Motor neuron (in vitro differentiated cells): ENCODE measurements at places on chromosomes 12 and 14. TPM values are rescaled to one million over a fixed set of nuclear protein-coding genes. Genes with fewer than 3 reads are reported as not detected.
A peak's percentile ranks its signal among the peaks of the same experiment; 100 is the strongest.

JAG2 gene
- 8.5 and 9.8 TPM in 2 replicates for total RNA-seq

DNA sequence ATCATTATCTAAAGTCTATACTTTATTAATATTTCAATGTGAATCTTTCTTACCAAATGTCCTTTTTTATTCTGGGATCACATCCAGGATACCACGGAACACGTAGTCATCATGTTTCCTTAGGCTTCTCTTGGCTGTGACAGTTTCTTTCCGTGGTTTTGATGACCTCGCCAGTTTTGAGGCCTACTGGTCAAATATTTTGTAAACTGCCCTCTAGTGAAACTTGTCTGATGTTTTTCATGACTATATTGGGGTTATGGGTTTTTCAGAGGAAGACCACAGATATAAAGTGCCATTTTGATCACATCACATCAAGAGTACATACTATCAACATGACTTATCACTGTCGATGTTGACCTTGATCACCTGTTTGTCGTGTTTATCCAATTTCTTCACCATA is 14.1 kb upstream of the SERPINA6 start:
- no peak for ATAC-seq

DNA sequence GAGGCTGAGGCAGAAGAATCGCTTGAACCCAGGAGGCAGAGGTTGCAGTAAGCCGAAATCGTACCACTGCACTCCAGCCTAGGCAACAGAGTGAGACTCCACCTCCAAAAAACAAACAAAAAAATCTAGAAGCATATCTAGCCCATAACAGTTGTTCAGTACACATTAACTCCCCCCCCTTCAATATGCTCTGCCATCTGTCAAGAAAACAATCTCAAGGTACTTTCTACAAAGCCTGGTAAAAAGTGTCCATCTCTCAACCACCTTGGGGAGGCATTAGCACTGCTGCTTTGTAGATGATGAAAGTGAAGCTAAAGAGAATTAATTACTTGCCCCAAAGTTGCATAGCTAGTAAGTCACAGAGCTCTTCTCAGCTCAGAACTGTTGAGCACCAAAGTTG is 24.9 kb downstream of the LGALS3 start:
- no peak for ATAC-seq

DNA sequence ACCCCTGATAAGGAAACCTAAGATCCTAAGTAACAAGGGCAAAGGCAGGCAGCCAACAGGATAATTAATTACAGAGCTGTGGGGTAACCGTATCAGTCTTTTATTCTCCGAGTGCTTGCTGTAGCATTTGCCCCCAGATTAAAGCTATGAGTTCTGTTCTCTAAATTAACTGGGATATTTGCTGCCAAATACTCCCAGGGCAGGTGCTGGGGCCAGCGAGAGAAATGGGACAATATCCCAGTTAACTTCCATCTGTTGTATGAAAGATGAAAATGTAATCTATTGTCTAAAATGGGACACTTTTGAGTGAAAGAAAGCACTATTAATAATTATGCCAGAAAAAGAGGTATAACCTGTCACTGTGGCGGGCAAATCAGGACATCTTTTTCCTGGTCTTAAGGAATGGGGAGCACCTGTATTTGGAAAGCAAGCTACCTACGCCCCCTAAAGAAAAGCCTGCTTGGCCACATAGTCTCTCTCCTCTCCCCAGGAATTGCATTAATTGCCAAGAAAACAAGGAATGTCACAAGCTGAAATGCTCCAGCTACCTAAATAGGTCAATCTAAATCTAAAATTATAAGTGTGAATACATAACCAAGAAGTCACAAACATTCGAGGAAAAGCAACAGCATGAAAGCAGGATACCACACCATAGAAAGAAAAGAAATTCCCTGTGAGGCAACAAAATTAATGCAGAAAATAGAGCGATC is 26.7 kb upstream of the CFAP54 start:
- no peak for ATAC-seq

OXA1L gene
- 64.1 and 69.5 TPM in 2 replicates for total RNA-seq

- ATAC-seq, result no peak
These were observed 18.0 kb downstream of the RHOF start for GRCh38 chr12:121775501-121775900.

DNA sequence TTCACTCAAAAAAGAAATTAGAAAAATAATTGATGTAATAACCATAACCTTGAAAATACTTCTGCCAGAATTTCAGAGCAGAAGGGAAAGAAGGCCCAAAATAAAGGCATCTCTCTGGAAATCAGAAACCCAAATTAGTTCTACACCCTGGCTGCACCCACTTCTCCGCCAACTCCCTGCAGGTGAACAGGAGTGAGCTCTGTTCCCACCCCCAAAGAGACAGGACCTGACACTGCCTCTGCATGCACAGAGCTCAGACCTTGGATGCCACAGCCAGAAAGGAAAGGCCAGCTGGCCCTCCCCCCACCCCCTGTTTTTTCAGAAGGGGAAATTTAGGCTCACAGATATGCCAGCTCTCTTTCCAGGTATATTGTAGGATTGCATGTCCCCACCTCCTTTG is 228.2 kb downstream of the BCL11B start:
- no peak for ATAC-seq

ART4 gene
- total RNA-seq, result 0.11 and 0.13 TPM in 2 replicates

DNA sequence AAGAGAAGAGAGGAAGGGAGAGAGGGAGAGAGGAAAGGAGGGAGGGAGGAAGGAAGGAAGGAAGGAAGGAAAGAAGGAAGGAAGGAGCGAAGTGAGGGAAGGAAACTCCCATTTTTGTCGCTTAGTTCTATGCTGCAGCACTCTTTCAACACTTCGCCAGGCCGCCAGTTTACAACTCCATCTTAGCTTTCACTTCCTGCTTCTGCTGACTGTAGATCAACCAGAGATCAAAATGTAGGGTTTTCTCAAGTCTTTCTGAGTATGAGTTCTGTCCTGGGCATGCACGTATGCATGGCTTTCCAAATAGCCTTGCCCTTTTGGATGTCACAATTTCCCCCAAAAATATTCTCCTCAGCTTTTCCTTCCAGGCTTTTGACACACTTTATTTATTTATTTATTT is 723.4 kb downstream of the TRHDE start:
- no peak for ATAC-seq

DNA sequence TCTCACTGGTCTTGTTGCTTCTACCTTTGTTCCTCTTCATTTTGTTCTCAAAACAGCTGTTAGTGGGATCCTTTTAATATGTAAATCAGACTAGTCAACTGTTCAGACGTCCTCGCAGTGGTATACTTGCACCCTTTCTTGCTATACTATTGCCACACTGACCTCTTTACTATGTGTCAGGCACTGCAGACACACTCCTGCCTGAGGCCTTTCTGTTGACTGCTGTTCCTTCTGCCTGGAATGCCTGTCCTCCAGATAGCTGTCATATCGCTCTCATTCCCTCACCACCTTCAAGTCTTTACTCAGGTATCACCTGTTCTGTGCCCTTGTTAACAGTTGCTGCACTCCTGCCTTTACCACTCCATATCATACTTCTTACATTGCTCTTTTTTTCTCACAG is 90.0 kb upstream of the TMEM263 start:
- ATAC-seq, result peak; percentile 74

- no peak for ATAC-seq
These were observed 95.2 kb downstream of the RASSF9 start for GRCh38 chr12:85741046-85741445.

DNA sequence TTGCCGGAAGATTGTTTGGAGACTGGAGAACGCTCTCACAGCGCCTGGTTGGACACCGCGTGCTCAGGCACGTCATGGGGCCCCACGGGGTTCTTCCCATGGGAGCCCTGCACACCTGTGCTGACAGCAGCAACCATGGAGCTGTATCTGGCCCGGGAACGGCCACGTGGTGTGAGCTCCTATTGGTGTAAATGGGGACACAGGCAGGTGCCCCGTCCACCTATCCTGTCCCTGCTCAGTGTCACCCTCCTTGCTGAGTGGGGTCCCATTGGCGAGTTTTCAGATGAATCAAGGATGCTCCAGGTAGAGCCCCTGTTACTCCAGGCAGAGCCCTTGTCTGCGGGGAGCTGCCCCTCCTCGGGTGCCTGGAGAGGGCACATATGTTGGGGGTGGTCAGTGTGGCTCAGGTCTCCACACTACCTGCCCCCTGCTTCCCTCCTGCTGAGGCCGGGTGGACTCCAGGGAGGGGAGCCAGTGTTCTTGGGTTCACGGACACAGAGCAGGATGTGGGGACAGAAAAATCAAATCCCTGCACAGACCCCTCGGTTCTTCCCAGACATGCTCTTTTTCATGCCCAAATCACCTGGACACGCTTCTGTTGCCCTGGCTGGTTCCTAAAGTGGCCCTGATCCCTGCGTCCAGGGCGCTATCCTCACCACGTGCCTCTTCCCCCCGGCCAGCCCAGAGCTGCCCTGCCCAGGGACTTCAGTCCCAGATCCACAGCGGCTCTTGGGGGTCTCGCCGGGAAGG is 250.1 kb downstream of the ADGRD1 start:
- ATAC-seq, result no peak

P2RX7 gene
- total RNA-seq, result 1.9 and 3.0 TPM in 2 replicates

ZNF605 gene
- total RNA-seq, result 7.6 and 10.6 TPM in 2 replicates

GRCh38 chr12:4386801-4387200 is 7.3 kb upstream of the FGF23 start:
- no peak for ATAC-seq

GRCh38 chr12:102426599-102427542 is 53.5 kb downstream of the IGF1 start:
- ATAC-seq, result peak; percentile 28

TGM1 gene
- 1.0 and 1.1 TPM in 2 replicates for total RNA-seq

- no peak for ATAC-seq
These were observed 506.9 kb downstream of the FOXG1 start for GRCh38 chr14:29273513-29273912.

- ATAC-seq, result peak; percentile 82
These were observed 80.0 kb downstream of the NTF3 start for GRCh38 chr12:5511644-5512600.

DNA sequence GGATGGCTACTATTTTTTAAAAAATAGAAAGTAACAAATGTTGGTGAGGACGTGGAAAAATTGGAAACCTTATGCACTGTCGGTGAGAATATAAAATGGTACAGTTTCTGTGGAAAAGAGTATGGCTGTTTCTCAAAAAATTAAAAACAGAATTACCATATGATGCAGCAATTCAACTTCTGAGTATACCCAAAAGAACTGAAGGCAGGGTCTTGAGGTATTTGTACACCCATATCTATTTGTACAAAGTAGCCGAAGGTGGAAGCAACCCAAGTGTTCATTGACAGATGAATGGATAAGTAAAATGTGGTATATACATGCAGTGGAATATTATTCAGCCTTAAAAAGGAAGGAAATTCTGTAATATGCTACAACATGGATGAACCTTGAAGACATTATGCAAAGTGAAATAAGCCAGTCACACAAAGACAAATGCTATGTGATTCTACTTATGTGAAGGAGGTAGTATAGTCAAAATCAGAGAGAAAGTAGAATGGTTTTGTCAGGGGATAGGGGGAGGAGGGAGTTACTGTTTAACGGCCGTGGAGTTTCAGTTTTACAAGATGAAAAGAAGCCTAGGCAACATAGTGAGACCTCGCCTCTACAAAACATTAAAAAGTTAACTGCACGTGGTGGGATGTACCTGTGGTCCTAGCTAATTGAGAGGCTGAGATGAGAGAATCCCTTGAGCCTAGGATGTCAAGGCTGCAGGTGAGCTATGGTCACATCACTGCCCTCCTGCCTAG is 38.4 kb upstream of the CCT2 start:
- ATAC-seq, result no peak

DNA sequence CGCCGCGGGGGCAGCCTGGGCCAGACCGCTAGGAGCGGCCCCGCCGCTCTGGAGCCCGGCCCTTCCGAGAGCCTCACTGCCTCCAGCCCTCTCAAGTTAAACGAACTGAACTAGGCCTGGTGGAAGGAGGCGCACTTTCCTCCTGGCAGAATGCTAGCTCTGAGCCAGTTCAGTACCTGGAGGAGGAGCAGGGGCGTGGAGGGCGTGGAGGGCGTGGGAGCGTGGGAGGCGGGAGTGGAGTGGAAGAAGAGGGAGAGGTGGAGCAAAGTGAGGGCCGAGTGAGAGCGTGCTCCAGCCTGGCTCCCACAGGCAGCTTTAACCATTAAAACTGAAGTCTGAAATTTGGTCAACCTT is 5.3 kb downstream of the LTB4R start:
- ATAC-seq, result no peak

- ATAC-seq, result no peak
These were observed 10.9 kb downstream of the RTL1 start for GRCh38 chr14:100892496-100893227.

- ATAC-seq, result no peak
These were observed 127.2 kb downstream of the TMEM132C start for GRCh38 chr12:128394137-128394536.

GRCh38 chr14:22556021-22556989 is 32.7 kb downstream of the DAD1 start:
- no peak for ATAC-seq

- ATAC-seq, result no peak
These were observed 1.5 kb downstream of the ENO2 start for GRCh38 chr12:6915789-6916285.

- no peak for ATAC-seq
These were observed 1154.5 kb downstream of the AACS start for GRCh38 chr12:126219654-126220279.

GRCh38 chr14:74619672-74620131 is 7.7 kb upstream of the LTBP2 start:
- ATAC-seq, result peak; percentile 64

TRIM9 gene
- total RNA-seq, result 8.8 and 10.3 TPM in 2 replicates

DNA sequence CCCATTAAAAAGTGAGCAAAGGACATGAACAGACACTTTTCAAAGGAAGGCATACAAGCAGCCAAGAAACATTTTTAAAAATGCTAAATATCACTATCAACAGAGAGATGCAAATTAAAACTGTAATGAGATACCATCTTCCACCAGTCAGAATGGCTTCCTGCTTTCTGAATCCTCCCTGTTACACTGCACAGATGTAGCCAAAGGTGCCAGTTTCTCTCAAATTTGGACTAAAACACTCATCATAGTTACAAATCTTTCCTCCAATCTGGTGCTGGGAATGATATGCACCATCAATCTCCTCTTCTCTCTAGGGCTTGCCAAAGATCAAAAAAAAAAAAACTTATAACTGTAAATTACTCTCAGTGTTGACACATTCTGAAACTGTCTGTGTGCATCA is 311.8 kb upstream of the CLEC14A start:
- ATAC-seq, result no peak

DNA sequence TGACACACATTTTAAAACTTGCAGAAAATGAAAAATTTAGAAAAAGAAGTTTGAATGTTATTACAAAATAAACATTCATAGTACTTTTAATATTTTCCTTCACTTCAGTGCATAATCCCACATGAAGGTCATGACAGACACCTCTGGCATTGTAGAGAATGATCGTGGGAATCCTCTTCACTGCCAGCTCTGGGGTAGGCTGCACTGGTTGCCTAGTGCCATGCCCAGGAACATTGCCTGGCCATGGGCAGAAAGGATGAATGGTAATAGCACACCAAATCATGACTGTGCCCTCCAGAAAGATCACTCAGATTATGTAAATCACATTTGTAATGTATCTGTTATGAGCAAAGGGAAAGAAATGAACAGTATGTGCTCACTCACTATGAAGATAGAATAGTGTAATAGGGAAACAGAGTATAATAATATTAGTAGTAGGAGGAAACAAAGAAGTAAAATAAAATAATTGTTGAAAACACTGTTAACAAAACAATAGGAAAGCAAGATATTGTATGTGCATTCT is 161.6 kb downstream of the PLCZ1 start:
- peak; percentile 39 for ATAC-seq

GRCh38 chr14:103099081-103099732 is 4.7 kb downstream of the EXOC3L4 start:
- no peak for ATAC-seq
